ENCODE measurements at places on chromosomes 3 and 15.

- no peak for DNase-seq
Observed at GRCh38 chr3:129606636-129607390, at the start of gene PLXND1. TSS of gene PLXND1 (minus strand) at chr3:129606676. CDS start at chr3:129606639, 37 bp downstream.

GRCh38 chr3:138197058-138197457, 10.0 kb downstream of the ARMC8 start:
- no peak for DNase-seq

DNA sequence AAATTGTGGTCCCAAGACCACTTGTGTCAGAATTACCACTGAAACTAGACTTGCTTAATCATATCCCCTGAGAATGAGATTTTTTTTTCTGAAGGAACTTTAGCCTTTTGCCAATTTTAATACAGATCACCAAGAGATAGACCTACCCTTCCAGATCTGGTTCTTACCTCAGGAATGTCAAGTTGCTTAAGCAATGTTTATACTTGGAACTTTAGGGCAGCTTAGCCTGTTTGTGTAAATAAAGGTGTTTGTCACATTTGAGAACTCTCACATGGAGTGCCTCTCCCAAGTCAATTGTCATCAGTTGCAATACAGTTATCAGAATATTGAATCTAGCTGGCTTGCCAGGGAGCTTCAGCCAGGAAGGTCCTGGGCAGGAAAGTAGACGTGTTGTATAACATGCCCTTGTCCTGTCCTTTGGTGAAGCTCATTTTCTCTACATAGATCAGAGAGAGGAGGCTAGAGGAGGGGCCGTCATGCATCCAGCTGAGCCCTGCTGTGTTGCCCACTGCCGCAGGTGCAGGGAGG, 3.9 kb downstream of the GPD1L start:
- no peak for DNase-seq

DNA sequence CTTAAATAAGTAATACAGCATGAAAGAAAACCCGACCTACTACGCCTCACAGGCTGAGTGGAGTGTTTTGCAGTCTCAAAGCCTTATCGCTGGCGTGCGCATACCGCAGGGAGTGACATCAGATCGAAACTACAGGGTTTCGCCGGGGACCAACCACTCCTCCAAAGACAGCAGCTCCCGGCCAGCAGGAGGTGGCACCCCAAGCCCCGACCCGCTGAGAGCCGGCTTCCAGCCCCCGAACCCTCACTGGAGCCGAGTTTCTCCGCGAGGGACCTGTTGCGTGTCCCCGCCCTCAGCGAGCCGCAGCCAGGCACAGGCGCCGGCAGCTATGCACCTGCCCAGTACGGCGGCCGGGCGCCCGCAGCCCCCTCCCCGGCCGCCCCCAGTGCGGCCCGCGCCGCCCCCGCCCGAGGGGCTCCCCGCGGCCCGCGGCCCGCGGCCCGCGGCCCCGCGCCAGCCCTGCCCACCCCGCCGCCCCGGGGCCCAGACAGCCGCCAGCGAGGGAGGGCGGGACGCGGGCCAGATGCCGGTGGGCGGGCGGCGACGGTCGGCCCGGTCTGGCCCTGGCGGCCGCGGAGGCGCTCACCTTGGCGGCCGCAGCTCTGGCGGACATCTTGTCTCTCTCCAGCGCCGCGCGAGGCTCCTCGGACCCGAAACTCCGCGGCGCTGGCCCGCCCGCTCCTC, 710 bp downstream of the TJP1 start:
- peak; percentile 74 for DNase-seq

GRCh38 chr15:34620142-34620541, 36.7 kb upstream of the GOLGA8B start:
- DNase-seq, result no peak

DNA sequence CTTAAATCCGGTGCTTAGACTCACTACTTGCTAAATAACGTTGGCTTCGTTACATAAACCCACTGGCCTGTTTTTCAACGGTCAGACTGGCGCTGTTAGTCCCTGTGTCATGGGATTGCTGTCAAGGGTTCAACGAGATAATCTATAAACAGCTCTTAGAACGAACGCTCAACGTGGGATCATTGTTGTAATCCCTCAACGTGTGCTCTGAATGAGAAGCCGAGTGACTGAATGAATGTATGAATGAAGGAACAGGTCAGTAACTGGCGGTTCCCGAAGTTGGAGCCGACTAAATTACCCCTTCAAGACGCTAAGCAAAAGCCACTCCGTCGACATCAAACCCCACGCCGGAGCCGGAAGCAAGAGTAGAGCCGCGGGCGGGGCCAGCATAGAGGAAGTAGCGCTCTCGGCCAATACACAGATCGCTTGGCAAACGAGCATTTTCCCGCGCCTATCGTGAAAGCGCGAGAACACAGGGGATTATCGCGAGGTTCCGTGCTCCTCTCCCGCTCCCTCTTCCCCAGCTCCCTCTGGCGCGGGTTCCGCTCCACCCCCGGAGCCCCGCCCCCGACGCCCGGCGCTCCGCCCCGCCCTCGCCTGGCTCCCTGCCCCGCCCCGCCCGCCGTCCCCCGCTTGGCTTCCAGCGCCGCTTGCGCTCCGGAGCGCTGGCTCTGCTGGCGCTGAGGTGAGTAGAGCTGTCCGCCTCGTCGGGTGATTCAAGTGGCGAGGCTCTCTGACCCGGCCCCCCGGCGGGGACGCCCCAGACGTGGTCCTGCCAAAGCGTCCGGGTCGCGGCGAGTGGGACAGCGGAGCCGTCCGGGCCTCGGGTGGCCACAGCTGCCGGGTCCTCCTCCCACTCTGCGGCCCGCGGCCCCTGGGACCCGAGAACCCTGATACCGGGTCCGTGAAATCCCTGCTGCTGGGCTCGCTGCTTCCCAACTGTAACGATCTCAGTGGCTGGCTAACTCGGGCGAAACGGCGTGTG, at the start of gene LRRC28:
Gene LRRC28 (plus strand): TSS at position 625 of the 985 bp plus-strand sequence. CDS start 4,477 bp downstream, outside the sequence.
- peak; percentile 94 for DNase-seq

- no peak for DNase-seq
Observed at GRCh38 chr3:101842245-101842934, 6.9 kb upstream of the NFKBIZ start.

DNA sequence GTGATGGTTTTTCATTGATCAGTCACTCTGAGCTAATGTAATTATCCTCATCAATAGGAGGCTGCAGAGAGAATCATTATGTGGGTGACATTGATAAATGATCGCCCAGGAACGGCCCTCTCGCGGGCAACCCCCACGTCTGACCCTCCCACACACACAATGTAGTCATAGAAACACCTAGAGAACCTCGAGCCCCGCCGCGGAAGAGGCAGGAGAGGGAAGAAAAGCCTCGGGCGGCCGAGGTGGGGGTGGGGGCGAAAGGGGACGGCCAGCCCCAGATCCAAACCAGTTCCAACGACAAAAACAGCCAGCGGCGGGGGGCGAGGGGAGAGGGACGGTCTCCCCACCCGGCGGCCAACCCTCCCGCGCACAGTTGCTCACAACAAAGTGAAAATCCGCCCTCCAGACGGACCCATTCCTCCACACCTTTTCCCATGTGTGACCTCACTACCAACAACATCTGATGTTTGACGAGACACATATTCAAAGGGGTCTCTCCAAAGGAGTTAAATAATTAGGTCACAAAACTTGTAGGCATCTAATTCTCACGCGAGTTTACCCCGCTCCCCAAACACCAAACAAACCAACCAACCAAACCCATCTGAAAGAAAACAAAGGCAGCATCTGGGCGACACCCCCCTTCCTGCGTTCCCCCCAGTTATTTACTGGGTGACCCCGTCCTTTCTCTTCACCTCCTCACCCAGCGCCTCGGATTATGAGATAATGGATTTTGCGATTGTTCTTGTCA, 213.0 kb downstream of the MEIS2 start:
- peak; percentile 70 for DNase-seq

GRCh38 chr3:195163719-195164572, 107.0 kb downstream of the XXYLT1 start:
- no peak for DNase-seq

- no peak for DNase-seq
Observed at GRCh38 chr15:44656913-44657312, 6.5 kb downstream of the SPG11 start.

DNA sequence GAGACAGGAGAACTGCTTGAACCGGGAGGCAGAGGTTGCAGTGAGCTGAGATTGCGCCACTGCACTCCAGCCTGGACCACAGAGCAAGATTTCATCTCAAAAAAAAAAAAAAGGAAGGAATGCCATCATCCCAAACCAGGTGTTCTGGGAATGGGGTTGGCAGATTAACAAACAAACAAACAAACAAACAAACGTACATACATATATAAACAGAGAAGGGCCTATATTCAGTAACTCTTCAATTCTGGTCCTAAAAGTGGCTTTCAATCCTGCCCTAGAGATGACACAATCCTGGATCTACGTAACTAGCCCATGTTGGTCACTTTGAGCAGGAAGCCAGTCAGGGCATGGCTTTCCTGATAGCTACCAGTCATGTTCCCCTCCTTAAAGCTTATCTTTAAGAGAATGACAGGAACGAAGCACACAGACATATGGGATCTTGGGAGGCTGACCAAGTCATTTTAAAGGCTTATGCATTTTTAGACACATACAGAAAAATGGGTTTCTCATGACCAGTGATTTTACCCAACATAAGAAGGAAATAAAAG, 29.9 kb upstream of the RAB11A start:
- DNase-seq, result no peak

DNA sequence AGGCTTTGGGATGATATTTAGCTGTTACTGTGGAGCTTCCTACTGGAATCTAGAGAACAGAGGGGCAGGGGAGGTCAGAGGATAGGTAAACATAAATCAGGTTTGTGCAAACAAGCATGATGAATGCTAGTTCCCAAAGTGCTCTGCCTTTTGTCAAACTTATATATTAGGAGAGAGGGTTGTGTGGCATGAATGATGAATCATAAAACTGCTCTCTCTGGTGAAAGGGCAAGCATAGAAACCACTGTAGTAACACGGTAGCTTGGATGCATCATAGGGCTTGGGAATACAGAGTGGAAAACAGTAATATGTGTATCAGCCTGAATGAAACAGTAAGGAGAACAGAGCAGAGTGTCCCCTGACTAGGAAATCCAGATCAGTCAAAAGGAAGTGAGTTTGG, 486.7 kb downstream of the IL5RA start:
- DNase-seq, result no peak

GRCh38 chr15:91741986-91742385, 111.5 kb upstream of the SLCO3A1 start:
- no peak for DNase-seq

Measured in mesothelial cell of epicardium (in vitro differentiated cells).